Activated CD4-positive, alpha-beta T cell treated with anti-CD3 and anti-CD28 coated beads, Interleukin-2, amount 50 U/mL, for 4 hours (primary cell): ENCODE measurements at places on chromosomes 16 and 17.

DNA sequence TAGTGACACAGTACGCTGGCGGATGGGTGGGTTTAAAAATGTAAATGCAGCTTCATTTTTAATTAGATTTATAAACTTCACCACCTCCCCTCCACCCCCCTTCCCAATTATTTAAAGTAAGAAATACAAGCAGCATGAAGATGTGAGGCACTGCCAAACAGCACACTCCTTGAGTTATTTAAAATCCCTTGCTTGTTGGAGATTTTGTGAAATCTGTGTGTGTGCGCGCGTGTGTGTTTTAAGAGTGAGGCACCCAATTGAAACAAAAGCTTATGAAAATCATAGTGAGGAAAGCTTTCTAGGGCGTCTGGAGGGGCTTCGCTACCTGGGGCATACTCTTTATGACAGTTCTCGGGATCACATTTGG is 219.6 kb upstream of the IRX3 start:
- DNase-seq = no peak

DNA sequence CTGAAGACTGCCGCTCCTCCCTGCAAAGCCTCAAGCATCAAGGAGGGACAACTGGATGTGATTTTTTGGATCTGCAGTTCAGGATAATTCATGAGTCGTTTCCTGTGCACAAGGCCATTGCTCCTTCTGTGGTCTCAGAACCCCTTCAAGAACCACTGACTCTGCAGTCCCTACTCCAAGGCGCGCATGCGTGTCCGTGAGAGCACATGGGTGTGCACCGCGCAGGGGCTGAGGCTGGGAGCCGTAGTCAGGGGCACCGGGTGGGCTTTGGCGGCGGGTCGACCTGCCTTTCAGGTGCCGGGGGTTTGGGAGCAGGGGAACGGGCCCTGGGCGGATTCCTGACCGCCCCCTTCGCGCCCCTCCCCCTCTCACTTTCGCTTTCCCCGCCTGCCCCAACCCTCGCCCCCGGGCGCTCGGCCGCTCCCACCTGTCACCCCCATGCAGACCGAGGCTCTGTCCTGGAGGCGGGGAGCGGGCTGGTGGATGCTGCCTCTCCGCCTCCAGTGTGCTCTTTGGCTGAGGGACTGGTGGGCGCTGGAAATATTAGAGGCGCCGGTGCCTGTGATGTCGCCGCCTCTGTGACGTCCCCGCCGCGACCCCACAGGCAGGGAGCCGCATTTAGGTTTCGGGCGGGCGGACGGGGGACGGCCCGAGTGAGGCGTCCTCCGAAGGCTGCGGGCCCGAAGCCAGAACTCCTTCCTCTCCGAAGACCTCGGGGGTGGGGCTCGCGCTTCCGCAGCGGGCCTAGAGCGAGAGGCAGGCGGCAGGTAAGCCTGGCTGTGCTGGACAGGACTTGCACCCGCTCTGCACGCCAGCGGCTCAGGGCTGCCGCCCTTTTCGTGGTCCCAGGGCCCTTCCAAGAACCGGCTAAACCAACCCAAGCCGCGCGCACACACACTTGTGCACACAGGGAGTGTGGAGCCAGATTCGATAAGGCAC is at the start of gene SPATA32:
TSS of gene SPATA32 (minus strand) at position 518 of the 939 bp plus-strand sequence. CDS start at position 440, 78 bp downstream.
- peak; percentile 52 for DNase-seq

- no peak for DNase-seq
These were observed 39.6 kb upstream of the RHOT1 start for GRCh38 chr17:32102646-32103186.

- DNase-seq = no peak
These were observed 44.6 kb upstream of the ADCY9 start for GRCh38 chr16:4160658-4161430.

DNA sequence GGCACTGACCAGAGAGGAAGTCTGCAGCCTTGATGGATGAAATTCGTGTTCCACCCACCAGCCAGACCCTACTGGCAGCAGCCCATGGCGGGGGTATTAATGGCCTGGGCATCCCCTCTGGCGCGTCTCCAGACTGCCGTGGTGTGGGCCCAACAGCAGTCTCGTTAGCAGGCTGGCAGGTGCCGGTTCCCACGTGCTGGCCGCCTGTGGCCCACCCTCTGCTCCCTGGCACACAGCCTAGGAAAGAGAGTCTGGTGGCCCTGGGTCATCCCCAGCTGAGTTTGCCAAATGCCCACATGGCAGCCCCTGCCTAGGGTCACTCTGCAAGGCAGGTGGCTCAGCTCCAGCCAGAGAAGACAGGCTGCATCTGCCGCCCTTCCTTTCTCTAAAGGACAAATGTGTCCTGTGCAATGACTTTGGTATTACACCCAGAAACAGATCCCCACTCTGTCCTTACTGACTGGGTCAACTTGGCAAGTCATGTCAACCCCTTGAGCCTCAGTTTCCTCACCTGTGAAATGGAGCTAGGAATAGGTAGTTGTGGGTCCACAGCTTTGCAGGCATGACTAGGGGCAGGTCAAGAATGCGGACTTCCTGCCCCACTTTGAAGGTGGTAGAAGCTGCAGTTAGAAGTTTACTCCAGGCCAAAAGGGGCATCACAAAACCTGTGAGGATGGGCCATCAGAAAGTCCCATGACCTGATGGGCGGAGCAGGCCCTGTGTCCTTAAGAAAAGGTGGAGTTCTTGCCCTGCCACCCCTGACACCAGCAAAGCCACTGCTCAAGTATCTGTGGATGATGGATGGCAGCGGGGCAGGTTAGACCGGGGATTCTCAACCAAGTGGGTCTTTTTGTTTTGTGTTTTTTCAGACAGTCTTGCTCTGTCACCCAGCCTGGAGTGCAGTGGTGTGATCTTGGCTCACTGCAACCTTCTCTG is 76.6 kb downstream of the ABCC6 start:
- no peak for DNase-seq

GRCh38 chr17:78645421-78646295 is 68.5 kb upstream of the DNAH17 start:
- DNase-seq = peak; percentile 61
